ENCODE measurements at places on chromosomes 2 and 18.

- DNase-seq = no peak
Measured at GRCh38 chr2:171602352-171602751, 80.1 kb downstream of the CYBRD1 start.

GRCh38 chr2:105840933-105841332 lies 96.2 kb downstream of the NCK2 start:
- DNase-seq = no peak

- DNase-seq = no peak
Measured at GRCh38 chr2:17763641-17764333, 9.8 kb downstream of the GEN1 start.

DNA sequence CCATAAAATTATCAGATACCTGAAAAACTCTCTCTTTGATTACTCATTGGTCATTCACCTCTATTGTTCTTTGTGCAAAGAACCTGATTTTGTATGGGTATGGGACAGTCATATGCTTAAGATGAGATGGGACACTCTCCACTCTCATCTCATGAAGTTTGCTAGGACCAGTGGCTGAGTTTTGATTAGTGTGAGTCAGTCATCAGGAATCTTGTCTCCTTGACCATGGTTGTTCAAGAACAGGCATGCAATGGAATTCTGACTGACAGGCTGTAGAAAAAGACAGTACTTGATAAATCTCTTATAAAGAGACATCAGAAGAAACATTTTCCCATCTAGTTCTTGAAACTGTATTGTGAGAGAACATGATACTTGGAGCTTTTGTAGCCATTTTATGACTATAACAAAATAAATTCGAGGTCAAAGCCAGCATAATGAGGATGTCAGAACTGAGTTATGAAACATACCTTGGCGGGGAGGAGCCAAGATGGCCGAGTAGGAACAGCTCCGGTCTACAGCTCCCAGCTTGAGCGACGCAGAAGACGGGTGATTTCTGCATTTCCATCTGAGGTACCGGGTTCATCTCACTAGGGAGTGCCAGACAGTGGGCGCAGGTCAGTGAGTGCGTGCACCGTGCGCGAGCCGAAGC lies 367.0 kb downstream of the NR4A2 start:
- no peak for DNase-seq

DNA sequence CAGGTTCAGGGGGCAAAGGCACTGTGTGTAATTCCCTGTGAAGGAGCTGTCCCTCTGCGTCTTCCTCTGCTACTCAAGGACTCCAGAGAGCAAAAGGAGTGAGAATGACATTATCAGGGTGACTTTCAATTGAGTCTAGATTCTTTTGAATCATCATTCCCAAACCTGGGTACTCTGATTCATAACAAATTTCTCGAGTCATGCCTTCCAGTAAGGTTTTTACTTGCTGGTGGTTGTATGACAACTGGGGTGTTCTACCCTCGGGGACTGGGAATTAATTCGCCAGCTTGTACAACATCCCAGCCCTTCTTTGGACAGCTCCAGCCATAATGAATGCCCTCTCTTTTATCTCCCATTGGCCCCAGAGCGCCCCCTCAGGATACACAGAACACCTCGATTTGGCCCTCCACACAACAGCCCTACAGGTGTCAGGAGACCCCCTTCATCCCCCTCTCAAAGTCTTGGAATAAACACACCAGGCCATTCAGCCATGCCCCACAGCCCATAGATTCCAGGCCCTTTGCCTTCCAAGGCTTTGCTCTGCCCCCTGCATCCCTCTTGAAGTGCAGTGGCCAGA lies 254.5 kb downstream of the KLHL29 start:
- DNase-seq = no peak

DNA sequence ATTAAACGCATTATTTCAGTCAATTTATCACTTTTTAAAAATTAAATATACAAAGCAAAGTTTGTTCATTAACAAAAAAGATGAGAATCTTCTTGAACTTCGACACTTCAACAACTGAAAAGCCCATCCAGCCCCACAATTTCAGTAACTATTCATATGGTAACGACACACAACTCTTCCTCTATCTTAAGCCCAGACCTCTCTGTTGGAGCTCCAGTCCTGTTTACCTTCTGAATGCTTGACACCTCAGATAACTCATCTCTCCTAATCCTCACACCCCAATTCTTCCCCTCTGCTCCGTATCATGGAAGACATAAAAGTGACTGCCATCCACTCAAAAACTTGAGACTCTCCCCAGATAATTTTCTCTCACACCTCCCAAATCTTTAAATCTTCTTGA lies 12.6 kb downstream of the USP37 start:
- DNase-seq = no peak

DNA sequence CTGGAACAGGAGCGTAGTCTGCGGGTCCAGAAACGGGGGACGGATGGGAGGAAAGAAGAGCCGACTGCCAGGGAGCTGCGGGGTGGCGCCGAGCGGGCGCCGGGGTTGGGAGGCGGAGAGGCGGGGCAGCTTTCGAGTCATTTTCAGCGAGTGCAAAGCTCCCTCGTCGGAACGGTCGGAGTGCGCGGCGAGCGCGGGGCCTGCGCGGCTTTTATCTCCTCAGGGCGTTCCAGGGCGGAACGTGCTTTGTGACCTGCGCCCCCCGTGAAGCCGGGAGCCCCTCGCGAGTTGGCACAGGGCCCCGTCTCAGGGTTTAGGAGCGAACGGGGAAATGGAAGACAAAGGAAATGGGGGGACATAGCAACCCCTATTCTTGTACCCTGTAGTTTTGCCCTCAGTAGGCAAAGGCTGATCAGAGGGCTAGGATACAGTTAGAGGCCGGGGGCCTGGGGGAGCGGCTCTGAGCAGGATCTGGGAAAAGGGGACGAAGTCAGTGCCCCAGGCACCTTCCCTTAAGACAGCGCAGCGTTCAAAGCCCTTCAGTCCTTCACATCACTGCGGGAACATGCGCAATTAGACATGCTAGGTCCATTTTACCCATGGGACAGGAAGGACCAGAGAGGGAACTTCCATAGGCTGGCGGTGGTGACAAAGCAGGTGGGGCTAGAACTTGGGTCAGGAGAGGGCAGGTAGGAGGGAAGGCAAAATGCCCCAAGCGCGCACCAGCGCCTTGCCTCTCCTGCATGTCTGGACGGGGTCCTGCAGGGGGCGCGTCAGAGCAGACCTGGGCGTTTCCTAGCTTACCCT lies 60.1 kb upstream of the IL1RL1 start:
- DNase-seq = no peak

GRCh38 chr2:231523451-231524285 lies 6.6 kb downstream of the NMUR1 start:
- DNase-seq = no peak

DNA sequence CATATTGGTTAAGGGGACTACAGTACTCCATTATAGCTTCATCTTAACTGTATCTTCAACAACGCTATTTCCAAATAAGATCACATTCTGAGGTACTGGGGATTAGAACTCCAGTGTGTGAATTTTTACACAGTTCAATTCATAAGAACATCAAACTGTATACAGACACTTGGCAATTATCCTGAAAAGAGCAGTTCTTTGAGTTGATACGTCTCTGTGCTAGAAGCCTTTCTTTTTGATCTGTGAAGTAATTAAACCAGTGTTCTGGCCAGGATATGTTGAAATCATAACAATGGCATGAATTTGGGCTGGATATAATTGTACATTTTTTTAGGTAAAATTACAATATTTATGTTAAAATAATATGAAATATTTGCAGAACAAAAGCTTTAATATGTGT lies 93.5 kb upstream of the ITPRID2 start:
- DNase-seq = no peak

GRCh38 chr2:181847702-181848101 lies 43.8 kb upstream of the ITPRID2 start:
- no peak for DNase-seq

GRCh38 chr2:23506531-23507266 lies 121.7 kb downstream of the KLHL29 start:
- no peak for DNase-seq

- DNase-seq = no peak
Measured at GRCh38 chr18:51123046-51123395, 74.5 kb downstream of the MEX3C start.

- no peak for DNase-seq
Measured at GRCh38 chr2:211302676-211303075, 746.3 kb downstream of the CPS1 start.

DNA sequence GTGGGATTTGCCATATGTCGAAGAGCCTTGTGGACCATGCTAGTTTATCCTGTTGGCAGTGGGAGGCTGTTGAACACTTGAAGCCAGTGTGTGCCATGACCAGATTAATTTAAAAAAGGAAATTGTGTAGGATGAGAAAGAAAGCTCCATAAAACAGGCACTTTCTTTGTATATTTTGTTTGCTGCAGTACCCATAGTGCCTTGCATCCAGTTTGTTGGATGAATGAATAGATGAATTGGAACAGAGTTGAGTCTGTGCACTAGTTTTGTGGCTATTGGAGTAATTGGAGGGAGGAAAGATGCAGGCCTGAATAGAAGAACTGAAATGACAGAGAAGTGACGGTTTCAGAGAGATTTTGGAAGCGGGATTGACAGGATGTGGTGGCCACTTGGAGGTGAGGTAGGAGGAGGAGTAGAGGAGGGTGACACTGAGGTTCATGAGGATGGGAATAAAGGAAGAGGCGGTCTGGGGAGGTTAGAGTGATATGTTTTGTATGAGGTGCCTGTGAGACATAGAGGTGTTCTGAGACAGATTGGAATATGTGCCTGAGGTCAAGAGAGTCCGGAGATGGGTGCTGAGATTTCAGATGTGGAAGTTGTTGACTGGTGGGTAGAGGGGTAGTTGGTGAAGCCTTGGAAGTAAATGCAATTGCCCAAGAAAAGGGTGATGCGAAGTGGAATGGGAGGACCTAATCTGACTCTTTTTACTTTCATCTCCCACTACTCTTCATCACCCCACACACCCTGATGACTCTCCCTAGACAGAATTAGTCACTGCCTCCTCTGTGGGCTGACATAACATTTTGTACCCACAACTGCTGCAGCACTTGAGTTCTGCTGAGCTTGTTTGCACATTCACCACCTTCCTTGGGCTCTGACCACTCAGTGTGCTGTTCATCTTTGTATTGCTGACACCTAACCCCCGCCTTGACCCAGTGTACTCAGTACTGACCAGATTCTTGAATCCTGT lies 5.1 kb downstream of the DGUOK start:
- no peak for DNase-seq

- DNase-seq = no peak
Measured at GRCh38 chr2:52210161-52210560, 1178.2 kb upstream of the NRXN1 start.

DNA sequence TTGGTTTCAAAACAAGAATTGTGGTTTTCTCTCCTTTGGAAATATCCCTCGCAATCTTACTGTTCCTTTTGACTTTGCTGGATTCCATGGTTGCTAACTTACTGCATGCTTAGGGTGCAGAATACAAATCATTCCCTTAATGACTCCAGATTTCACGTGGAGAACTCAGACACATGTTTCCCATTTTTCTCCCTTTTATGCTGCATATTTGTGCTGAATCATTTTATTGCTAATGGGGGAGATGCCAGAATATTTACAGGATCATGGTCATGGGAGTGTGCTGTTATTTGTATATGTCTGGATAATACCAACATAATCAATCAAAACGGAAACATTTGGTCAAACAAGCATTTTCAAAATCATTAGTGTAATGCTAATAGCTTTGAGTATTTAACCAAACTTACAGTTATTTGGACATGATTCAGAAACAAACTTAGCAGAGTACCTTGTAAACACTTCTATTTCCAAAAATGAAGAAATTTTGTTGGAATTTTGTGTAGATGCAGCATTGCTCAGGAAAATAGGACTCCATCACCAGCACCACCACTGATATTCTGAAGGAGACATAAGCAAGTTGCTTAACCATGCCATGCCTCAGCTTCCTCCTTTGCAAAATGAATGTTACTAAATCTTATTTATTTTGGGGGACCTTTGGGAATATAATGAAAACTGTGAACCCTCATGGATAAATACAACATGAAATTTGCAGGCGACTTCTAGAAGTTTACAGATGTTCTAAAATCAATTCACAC lies 122.5 kb upstream of the RND3 start:
- no peak for DNase-seq

- no peak for DNase-seq
Measured at GRCh38 chr2:176710657-176711186, 441.5 kb downstream of the MTX2 start.

DNA sequence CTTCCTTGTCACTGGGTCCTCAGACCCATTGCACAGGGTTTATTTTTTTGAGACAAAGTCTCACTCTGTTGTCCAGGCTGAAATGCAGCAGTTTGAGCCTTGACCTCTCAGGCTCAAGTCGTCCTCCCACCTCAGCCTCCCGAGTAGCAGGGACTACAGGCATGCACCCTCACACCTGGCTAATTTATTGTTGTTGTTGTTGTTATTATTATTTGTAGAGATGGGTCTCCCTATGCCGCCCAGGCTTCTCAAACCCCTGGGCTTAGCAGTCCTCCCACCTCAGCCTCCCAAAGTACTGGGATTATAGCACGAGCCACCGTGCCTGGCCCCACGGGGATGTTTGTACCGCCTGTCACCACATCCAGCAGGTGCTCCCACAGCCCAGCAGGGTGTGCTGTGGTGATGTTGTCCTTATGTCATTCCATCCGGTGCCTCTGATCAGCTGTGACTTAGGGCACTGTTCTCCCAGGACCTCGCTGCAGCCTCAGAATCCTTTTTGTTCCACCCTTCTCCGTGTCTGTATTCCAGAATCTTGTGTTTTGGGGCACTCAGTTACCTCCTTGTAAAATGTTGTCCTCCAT lies 182.3 kb downstream of the INO80D start:
- DNase-seq = no peak

DNA sequence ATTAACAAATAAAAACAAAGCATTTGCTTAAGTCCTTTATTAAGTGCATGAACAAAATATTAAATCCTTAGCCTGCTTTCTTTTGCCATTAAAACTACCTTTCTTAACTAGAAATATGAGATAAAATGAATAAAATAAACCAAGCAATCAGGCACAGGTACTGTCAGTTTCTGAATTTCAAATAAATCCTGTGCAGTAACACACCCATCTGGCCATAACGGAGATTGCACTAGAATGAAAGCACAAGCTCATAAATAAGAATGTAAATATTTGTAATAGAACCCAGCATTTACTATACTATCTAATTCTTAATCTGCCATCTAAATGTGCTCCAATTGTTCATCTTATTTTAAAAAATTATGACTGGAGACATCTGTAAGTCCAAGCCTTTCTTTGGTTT lies 31.9 kb downstream of the PRKRA start:
- DNase-seq = no peak

- no peak for DNase-seq
Measured at GRCh38 chr2:181844551-181845290, 46.8 kb upstream of the ITPRID2 start.

GRCh38 chr2:143252138-143252907 lies 123.1 kb downstream of the ARHGAP15 start:
- no peak for DNase-seq

DNA sequence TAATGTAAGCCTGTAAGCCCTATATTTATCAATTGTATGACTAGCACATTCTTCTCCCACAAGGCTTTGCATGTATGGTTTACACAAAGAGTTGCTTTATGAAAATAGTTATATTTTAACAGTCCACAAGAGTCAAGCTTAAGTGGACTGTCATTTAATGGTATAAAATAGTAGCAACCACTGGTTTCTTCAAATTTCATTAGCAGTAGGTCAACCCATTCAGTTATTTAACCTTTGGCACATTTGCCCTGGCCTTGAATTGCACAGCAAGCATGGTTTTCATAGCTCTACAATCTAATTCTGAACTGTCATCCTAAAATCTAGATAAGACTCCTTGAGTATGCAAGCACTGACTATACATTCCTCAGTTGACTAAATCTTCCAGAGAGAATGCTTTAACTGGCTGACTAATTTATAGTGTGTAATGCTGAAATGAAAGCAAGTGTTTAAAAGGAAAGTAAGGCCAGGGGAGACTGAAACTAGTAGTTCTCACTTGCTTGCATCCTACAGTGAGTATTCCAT lies 1.8 kb downstream of the DPP4 start:
- no peak for DNase-seq

Measured in dorsolateral prefrontal cortex (tissue), 122 donors.